RPMI8226 (cell line): ENCODE measurements at places on chromosomes 1 and 21.

DNA sequence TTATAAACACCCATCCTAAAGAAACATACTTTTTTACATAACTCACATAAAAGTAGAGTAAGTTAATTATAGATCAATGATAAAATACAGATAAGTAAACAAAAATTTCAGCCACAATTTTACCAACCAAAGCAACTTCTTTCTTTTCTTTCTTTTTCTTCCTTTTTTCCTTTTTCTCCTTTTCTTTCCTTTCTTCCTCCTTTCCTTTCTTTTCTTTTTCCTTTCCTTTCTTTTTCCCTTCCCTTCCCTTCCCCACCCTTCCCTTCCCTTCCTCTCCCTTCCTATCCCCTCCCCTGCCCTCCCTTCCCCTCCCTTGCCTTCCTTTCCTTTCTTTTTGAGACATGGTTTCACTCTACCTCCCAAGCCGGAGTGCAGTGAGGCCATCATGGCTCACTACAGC, 56.5 kb upstream of the C1orf53 start:
- no peak for DNase-seq

GRCh38 chr1:81351864-81352263, 448.9 kb upstream of the ADGRL2 start:
- DNase-seq, result peak; percentile 2

- DNase-seq, result no peak
These were observed 68.1 kb downstream of the SPAG17 start for GRCh38 chr1:118116909-118117308.

DNA sequence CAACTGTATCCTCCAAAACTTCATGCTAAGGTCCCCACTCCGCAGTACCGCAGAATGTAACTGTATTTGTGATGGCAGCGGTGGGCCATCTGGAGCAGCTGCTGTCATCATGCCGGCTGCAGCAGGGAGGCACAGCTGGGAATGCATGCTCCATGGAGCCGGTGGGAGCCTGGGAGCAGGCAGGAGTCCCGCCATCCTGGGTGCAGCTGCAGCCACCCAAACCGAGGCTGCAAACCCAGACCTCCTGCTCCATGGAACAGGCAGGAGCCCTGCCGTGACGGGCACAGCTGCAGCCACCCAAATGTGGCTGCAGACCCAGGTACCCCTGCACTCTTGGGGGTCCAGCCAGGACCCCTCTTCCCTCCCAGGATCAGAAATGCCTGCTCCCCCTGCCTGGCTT, 80.3 kb downstream of the SCMH1 start:
- DNase-seq, result no peak

DNA sequence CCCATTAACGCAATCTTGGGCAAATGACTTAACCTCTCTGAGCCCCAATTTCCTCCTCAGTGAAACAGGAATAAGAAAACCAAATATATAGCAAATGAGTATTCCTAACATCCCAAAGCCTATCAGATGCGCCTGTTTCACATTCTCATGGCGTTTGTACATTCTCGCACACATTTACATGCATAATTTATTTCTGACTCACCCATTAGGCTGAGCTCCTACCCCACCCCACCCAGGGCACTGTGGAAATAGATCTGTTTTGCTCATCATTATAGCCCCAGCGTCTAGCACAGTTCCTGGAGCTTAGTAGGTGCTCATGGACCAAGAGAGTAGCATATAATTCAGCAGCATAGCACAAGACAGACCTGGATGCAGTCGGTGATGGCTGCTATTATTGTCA, 146.1 kb upstream of the VANGL1 start:
- DNase-seq, result no peak

GRCh38 chr1:44366371-44366975, 11.4 kb upstream of the ERI3 start:
- no peak for DNase-seq

- DNase-seq, result no peak
These were observed 97.3 kb downstream of the LMX1A start for GRCh38 chr1:165259236-165259635.

DNA sequence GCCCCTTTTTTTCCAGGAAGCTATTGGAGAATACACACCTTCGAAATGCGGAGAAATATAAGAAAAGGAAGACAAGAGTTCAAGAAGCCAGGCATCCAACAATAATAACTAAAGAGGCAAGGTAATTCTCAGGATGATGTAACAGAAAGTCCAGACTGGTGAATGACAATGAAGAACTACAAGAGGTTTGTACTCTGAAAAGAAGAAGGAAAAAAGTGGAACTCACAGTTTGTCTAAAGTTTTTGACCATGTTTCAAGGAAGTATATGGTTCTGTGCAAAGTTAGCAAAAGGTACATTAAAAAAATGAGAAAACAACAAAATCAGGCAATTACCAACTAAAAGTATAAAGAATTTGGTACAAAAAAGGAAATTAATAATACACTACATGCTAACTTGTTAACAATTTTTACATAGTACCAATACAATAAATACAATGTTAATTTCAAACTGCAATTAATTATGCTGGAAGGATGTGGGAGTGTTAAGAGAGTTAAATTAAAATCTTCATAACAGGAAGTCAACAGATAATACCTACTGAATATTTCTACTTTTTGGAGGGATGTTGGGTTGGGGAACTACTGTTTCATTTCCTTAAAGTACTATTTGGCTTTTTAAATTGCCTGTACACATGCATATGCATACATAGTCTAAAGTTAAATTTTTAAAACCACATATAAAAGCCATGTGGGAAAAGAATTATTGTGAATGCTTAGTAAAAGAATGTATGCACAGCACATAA, 12.9 kb upstream of the CD55 start:
- DNase-seq, result no peak

DNA sequence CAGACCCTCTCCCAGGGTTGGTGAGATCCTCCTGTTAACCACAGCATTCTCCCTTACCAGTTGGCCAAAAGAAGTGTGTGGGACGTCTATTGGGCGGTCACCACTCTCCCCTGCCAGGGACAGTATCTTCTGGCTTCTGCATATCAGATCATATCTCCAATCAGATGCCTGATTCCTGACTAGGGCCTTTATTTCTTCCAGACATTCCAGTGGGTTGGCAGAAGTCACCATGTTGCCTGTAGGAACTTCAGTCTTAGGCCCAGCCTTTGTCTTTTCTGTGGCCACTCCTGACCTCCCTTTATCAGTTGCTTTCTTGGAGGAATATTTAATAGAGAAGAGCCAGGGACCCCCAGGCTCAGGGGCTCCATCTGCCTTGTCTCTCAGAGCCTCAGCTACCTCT, 130.4 kb upstream of the F3 start:
- no peak for DNase-seq
